ENCODE measurements at places on chromosomes 1 and 21.

DNA sequence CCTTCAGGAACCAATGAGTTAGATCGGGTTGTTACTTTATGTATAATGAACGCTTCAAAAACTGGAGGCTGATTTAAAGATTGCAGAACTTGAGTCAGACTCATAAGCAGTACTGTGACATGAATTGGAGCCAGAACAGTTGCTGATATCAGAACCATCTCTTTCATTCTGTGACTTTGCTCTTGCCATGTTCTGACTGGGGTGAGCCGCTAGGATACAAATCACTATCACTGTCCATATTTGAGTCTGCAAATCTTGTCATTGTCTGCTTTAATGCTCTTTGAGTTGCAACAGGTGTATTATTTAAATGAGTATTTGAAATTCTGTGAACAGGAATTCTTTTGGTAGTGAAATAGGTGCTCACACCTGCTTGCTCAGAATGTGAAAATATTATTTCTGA lies 52.5 kb downstream of the LRIG2 start:
- DNase-seq, result no peak

DNA sequence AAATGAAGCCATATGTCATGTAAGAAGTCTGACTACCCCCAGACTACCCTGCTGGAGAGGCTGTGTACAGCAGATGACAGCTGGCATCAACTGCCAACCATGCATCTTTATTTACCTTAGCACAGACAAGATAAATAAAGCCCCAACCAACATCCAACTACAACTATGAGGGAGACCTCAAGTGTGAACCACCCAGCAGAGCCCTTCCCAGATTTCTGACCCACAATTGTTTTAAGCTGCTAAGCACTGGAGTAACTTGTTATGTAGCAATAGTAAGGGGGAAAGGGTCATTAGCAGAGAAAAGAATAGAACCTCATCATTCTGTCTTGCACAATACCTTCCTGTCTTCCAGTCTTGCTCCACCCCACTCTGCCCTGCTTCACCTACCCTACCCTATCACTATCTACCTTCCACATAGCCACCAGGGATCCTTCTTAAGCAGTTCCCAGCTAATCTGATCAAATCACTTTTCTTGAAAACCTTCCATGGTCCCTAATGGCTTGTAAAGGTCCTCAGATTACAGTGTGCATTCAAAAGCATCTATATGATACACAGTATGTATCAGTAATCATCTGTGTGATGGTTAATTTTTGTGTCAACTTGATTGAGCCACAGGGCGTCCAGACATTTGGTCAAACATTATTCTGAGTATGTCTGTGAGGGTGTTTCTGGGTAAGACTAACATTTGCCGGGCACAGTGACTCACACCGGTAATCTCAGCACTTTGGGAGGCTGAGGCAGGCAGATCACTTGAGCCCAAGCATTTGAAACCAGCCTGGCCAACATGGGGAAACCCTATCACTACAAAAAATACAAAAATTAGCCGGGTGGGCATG lies 19.6 kb upstream of the RBM15 start:
- peak; percentile 30 for DNase-seq

- DNase-seq, result peak; percentile 11
These were observed 24.2 kb upstream of the CTBS start for GRCh38 chr1:84598418-84598817.

DNA sequence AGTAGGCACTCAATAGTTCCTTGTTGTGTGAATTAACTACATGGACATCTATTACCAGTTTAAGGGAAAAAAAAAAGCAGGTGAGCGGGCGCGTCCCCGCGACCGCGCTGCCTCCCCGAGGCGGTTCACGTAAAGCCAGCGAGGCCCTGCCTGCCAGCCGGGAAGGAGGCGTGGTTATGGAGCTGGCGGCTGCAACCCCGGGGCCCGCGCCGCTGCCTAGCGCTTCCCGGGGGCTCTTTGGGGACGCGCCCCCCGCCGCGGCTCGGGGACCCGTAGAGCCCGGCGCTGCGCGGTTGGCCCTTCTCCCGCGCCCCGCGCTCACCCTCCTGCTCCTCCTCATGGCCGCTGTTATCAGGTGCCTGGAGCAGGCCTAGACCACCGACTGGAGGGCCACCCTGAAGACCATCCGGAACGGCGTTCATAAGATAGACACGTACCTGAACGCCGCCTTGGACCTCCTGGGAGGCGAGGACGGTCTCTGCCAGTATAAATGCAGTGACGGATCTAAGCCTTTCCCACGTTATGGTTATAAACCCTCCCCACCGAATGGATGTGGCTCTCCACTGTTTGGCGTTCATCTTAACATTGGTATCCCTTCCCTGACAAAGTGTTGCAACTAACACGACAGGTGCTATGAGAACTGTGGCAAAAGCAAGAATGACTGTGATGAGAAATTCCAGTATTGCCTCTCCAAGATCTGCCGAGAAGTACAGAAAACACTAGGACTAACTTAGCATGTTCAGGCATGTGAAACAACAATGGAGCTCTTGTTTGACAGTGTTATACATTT lies 2.6 kb upstream of the CC2D1B start:
- peak; percentile 81 for DNase-seq

DNA sequence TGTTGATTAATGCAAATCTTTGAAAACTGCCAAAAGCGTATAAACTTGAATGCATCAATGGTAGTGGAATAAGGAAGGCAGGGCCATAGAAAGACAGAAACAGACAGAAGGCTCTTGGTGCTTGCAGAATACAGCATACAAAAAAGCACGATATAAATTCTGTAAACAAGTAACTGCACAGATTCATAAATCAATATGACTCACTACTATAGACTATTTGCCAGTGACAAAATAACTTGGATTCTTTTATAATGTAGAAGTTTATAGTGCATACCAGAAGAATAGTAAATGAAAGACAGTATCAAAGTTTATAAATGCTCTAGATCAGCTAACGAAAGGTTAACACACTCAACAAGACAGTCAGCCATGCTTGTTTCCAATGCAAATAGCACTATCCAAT lies 349.6 kb downstream of the PTBP2 start:
- no peak for DNase-seq

- no peak for DNase-seq
These were observed 709 bp downstream of the TNFRSF14 start for GRCh38 chr1:2556678-2557481.

DNA sequence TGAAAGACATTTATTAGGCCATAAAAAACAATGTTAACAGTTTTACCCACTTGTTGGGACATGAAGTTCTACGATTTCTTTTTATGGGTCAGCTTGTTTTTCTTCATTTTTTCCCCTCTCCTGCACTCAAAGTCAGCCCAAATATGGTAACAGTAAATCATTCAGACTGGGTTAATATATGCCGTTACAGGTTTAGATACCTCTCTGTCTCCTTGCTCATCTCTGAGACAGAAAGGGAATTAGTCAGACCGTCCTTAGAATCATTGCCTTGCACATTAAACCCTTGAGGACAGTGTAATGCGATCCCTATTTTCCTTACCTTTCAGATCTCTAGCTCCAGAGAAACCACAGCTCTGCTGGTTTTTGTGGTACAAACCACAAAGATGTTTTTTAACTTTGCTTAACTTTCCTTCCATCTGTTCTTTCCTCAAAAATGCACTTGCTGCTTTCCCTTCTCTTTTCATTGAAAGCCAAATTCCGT lies 613.3 kb downstream of the PLPP3 start:
- no peak for DNase-seq

DNA sequence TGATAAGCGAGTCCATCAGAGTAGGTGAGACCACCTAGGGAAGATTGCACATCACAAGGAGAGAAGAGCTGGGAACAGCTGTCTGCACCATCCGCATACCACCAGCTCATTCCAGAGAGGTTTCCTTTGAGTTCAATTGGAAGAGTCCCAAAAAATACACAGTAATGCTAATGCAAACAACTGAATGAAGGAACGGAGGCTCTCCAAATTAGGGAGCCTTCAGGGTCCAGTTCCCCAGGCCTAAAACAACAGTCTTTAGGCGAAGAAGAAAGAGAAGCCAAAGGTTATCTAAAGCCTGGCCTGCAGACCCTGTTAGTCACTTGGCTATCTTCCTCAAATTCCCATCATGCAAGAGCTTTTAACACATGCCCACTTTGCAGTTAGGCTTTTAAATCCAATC lies 246.4 kb downstream of the PBX1 start:
- DNase-seq, result peak; percentile 86

- DNase-seq, result no peak
These were observed 50.6 kb upstream of the SLC45A1 start for GRCh38 chr1:8267307-8267706.

GRCh38 chr1:100535264-100535663 lies 2.7 kb upstream of the GPR88 start:
- DNase-seq, result no peak

DNA sequence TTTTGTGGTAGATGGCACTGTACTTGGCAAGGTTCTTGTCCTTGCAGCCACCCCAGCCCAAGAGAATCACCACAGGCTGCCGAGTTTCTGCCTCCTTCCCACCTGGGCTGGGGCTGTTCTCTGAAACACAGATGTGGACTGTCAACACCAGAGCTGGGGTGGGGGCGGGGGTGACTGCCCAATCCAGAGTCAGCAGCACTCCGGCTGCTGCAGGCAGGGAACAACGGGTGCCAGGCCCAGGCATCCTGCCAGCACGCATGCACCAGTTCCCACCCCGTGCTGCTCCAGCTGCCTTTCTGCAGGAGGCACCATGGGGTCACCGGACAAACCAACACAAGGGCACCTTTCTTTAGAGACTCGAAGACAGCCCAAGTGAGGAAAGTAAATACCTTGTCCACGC lies 14.1 kb downstream of the TMEM53 start:
- DNase-seq, result peak; percentile 87

DNA sequence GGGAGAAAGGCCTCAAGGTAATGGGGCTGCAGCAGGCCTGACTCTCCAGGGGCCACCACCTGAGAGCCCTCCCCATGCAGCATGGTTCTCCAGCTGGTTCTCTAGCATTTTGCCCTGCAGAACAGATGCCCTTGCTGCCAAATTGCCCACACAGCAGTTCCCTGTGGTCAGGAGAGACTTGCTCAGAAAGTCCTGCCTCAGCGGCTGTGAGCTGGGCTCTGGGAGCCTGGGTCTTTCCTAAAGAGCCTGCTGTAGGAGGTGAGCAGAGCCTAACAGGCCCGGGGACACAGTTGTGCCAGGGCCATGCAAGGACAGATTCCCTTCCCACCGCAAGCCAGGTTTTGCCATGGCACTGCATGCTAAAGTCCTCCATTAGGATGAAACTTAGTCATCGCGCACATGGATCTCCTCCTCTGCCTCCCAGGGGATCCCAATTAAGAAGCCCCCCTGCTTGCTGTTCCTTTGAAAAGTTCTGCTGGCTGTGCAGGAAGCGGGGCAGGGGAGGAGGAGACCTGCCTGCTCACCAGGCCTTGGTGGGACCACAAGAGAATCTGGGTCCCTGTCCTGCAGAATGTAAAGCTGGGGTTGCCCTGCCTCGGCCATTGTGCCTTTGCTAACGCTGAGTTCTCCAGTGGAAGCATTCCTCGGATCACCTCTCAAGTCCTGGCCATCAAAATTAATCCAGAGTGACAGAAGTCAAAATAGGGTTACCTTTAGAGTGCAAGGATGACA lies 21.4 kb downstream of the TEX35 start:
- DNase-seq, result no peak

- no peak for DNase-seq
These were observed 130.1 kb downstream of the SIM2 start for GRCh38 chr21:36828891-36829515.

GRCh38 chr1:150549496-150550221 lies 451 bp downstream of the ADAMTSL4 start:
- DNase-seq, result no peak

DNA sequence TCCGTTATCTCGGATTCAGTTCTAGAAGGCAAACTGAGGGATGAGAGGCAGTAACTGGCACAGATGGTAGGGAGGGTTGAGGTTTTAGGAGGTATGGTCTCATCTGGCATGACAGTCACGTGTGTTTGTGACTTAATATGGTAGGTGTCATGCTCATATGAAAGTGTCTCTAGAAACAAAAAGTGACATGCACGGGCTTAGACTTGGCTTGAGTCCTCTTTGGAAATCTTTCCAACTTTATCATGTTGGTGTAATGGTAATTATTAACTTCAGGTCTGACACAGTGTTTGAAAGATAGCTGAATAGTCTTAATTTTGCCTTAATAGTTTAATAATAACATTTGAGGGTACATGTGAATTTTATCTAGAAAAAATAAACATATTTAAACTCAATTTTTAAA lies 218.1 kb downstream of the FMN2 start:
- DNase-seq, result no peak

DNA sequence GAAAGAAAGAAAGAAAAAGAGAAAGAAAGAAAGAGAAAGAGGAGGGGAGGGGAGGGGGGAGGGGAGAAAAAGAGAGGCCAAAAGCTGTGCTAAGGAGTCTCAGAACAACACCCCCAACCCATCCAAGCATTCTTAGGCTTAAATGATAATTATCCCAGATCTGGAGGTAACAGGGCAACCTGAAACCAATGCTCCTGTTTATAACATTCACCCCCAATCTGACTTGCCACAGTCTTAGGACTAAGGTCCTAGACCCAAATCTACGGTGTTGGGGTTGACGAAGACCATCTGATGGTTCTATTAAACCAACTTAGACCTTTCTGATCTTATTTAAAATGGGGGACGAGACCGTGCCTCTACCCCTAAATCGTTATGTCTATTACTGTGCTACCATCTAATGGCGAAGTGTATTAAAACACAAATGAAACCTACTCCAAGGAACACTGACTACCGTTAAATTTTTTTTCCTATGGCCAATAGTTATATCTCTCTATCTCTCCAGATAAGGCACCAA lies 119.3 kb upstream of the CDC42BPA start:
- DNase-seq, result peak; percentile 59

DNA sequence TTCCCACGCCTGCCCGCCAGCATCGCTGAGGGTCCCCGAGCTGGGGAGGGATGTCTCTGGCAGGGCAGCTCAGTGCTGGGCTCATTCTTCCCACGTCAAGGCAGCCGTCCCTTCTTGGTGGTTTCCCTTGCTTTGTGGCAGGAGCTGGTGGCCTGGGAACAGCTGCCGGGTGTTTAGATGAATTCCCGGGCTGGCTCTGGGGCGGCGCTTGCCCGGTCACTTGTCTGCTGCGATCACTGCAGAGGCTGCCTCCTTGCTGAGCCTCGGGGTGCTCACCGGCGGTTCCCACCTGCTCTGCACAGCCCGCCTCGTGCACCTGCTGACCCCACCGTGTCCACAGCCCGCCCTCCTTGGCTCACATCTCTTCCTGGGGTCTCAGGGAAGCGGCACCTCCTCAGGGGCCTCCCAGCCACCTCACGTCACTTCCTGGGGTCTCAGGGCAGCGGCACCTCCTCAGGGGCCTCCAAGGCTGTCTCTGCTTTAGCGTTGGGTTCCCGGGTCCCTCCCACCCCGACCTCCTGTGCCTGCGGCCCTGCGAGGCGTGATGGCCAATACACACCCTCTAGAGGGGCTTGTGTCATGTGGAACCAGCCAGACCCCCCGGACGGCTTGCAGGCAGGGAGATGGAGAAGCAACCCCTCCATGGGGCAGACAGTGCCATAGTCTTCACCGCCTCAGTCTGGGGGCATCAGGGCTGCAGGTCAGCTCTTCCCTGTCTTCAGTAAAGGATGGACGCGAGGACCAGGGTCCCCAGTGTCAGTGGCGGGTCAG lies 13.5 kb downstream of the COL18A1 start:
- no peak for DNase-seq

GRCh38 chr1:240635466-240636256 lies 23.7 kb upstream of the GREM2 start:
- no peak for DNase-seq

- no peak for DNase-seq
These were observed 124.7 kb downstream of the RYR2 start for GRCh38 chr1:237166593-237167101.

Measured in NCI-H69 (cell line).